ENCODE measurements at places on chromosomes 13 and 19. TPM values are rescaled to one million over a fixed set of nuclear protein-coding genes. Genes with fewer than 3 reads are reported as not detected.

CD37 gene
- polyA plus RNA-seq: not detected

CATSPERD gene
- polyA plus RNA-seq: not detected

FFAR2 gene
- polyA plus RNA-seq: not detected

RFPL4A gene
- polyA plus RNA-seq: not detected

CCDC8 gene
- polyA plus RNA-seq: 5.2 TPM

TRIP10 gene
- 43.8 TPM for polyA plus RNA-seq
